ENCODE measurements at places on chromosomes 11 and 22. TPM values are rescaled to one million over a fixed set of nuclear protein-coding genes. Genes with fewer than 3 reads are reported as not detected.

DNA sequence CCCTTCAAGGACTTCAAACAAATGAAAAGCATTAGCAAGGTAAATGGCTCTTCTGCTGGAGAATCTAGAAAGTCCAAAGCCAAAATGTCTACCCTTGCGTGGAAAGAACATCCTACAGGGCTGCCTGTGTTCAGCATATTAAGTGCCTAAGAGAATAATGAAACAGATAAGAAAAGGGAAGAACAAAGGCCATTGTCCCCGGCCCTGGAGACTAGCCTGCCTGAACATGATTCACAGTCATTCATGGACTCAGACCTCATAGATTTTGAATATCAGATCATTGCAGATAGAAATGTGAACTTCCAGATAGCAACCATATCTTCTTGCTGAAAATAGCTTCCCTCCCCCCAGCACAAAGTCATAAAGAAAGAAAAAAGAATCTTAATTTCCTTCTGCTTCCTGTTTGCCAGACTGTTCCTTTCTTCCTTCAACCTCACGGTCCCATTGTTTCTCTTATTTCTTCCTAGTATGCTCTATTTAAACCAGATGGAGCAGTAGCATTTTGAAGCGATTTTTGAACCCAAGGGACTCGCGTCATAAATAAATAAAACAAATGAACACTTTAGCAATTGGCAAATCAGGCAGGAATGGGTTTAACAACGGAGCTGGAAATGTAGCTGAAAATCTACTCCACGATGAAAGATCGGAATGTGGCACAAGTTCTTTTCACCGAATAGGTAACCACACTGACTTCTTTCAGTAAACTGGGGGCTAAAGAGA lies 408.2 kb upstream of the CCDC90B start:
- no peaks in the 10 kb centered on the region for H3K36me3 ChIP-seq
- no peak overlapping the region for H3K4me3 ChIP-seq
- no peak for DNase-seq

GRCh38 chr11:103637831-103638230 lies 398.6 kb upstream of the DDI1 start:
- no peaks in the 10 kb centered on the region for H3K36me3 ChIP-seq
- H3K4me1 ChIP-seq = no peaks in the 10 kb centered on the region
- DNase-seq = no peak

DNA sequence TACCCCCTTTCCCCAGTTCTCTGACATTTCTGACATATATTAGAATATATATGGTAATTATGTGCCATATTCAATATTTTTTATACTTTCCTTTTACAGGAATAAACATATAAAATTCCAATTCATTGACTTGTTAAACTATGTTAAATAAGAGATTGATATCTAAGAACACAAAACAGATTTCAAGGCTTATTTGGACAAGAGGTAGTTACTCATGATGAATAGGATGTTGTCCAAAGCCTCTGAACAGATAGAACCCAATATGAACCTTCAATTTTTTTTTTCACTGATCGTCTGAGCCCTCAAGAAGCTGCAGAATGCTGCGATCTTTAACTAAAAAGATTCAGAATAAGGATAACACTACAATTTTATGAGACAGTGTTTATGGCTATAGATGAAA lies 340.3 kb downstream of the LUZP2 start:
- no peak overlapping the region for H3K4me3 ChIP-seq
- no peak overlapping the region for H3K27ac ChIP-seq

DNA sequence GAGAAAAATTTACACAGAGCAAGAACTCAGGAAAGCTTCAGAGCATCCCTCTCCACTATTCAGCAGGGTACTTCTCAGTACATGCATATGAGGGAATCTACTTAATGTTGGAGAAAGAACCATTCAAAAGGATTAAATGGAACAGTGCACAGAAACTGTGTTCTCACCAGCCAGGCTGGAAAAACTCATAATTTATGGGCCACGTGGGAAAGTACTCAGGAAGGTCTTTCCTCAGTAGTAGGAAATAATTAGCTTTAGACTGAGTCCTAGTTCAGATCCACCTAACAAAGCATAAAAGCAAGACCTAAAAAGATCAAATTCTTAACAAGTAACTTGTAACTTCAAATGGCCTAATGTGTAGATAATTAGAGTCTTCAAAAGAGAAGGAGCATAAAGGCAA lies 134.0 kb downstream of the FAM76B start:
- H3K27ac ChIP-seq = no peak overlapping the region
- H3K27me3 ChIP-seq = no peaks in the 10 kb centered on the region
- peaks cover 11% of the 10 kb centered on the region for H3K4me1 ChIP-seq
- no peak for DNase-seq
- no peaks in the 10 kb centered on the region for H3K36me3 ChIP-seq
- no peak overlapping the region for H3K4me3 ChIP-seq

DNA sequence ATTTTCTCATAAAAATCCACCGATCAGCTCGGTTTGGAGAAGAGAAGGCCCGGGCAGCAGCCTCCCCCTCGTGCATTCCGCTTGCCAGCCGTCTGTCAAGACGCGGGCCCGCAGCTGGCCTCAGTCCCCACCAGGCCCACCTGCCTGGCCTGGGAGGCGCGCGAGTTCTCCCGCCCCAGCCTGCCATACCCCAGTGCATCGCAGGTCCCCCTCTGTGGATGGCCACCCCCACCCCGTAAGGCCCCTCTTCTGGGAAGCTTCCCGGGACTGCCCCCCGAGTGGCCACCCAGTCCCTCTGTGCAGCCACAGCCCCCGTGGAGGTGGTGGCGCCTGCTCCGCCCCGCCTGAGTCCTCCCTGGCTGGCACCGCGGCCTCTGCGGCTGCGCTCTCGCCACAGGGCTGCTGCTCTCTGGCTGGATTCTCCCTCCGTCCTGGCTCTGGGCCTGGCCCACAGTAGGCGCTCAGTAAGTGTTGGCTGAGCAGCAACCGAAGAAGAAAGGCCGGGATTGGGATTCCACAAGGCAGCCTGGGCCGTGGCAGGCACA lies 74.0 kb upstream of the TCF20 start:
- no peak for DNase-seq
- no peaks in the 10 kb centered on the region for H3K4me1 ChIP-seq
- H3K27me3 ChIP-seq = no peaks in the 10 kb centered on the region
- no peaks in the 10 kb centered on the region for H3K36me3 ChIP-seq

DNA sequence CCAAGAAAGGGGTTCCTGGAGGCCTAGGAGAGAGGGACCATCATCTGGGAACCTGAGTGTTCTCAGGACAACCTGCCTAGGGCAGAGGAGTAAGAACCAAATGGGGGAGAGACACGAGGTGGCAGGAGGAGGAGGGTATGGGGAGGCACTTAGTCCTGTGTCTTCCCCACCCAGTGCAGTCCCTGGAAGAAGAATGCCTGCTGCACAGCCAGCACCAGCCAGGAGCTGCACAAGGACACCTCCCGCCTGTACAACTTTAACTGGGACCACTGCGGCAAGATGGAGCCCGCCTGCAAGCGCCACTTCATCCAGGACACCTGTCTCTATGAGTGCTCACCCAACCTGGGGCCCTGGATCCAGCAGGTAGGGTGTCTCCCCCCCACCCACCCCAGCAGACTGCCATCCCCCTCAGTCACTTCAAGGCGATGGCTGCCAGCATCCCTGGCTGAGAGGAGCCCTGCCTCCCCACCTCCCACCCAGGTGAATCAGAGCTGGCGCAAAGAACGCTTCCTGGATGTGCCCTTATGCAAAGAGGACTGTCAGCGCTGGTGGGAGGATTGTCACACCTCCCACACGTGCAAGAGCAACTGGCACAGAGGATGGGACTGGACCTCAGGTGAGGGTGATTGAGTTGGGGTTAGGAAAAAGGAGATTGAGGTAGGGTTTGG lies 3.7 kb upstream of the INPPL1 start:
- H3K27me3 ChIP-seq = no peaks in the 10 kb centered on the region
- peaks cover 35% of the 10 kb centered on the region for H3K4me1 ChIP-seq
- no peak overlapping the region for H3K27ac ChIP-seq

GRCh38 chr22:20401376-20402014 lies 7.5 kb downstream of the ZNF74 start:
- no peak overlapping the region for H3K27ac ChIP-seq
- no peaks in the 10 kb centered on the region for H3K27me3 ChIP-seq

- no peak overlapping the region for H3K4me3 ChIP-seq
- peak; percentile 41 for DNase-seq
- peak overlapping the region; percentile 62 for H3K27ac ChIP-seq
- H3K36me3 ChIP-seq = peaks cover 14% of the 10 kb centered on the region
These were observed 41.8 kb upstream of the DLAT start for GRCh38 chr11:111983187-111983986.

GRCh38 chr11:101914738-101915426 lies at the start of gene CEP126:
TSS of gene CEP126 (plus strand) at chr11:101915010. CDS start at chr11:101915285, 275 bp downstream.
- H3K4me3 ChIP-seq = peak within 1 kb of the TSS; percentile 58
- peaks cover 8% of the 10 kb centered on the region for H3K4me1 ChIP-seq
- H3K27ac ChIP-seq = no peak within 1 kb of the TSS
- H3K27me3 ChIP-seq = no peaks in the 10 kb centered on the region

DNA sequence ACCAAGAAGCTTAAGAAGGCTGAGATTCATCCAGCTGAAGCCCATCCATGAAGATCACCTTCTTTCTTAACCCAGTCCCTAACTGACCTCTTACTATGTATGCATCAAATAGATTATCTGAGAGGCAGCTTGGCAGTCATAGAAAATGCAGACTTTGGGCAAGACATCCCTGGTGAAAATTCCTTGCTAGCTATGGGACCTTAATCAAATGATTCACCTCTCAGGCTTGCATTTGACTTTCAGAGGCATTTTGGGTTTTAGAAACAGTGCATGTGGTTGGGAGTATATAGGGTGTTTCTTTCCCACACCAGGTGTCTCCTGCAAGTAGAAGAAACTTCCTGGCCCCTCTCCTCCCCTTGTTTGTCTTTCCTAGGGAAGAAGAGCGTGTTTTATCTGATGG lies 188.5 kb upstream of the ISX start:
- H3K27ac ChIP-seq = no peak overlapping the region
- no peak for DNase-seq
- no peaks in the 10 kb centered on the region for H3K4me1 ChIP-seq
- no peak overlapping the region for H3K4me3 ChIP-seq

DNA sequence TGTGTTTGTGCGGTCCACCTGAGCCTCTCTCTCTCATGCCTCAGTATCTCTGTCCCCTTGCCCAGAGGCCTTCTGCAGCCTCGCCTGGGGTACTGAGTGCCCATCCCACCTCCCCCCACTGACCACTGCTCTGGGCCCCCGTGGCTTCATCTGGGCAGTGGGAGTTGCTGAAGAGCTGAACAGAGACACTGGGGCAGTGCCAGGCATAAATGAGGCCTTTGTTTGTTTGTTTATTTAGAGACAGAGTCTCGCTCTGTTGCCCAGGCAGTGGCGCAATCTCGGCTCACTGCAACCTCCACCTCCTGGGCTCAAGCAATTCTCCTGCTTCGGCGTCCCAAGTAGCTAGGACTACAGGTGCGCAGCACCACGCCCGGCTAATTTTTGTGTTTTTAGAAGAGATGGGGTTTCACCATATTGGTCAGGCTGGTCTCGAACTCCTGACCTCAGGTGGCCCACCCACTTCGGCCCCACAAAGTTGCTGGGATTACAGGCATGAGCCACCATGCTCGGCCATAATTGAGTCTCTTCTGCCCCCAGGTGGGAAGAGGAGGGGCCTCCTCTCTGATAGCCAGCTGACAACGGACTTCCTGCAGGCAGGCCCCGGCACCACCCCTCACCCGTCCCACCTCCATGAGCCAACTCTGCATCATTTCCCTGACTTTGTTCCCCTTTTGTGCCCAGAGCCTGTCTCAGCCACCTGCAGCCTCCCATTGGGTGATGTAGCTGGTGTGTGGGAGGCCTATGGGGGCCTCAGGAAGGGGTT lies 9.3 kb downstream of the CRYBB3 start:
- peaks cover 4% of the 10 kb centered on the region for H3K27me3 ChIP-seq
- H3K4me1 ChIP-seq = no peaks in the 10 kb centered on the region
- no peaks in the 10 kb centered on the region for H3K36me3 ChIP-seq
- H3K27ac ChIP-seq = no peak overlapping the region
- no peak overlapping the region for H3K4me3 ChIP-seq

DNA sequence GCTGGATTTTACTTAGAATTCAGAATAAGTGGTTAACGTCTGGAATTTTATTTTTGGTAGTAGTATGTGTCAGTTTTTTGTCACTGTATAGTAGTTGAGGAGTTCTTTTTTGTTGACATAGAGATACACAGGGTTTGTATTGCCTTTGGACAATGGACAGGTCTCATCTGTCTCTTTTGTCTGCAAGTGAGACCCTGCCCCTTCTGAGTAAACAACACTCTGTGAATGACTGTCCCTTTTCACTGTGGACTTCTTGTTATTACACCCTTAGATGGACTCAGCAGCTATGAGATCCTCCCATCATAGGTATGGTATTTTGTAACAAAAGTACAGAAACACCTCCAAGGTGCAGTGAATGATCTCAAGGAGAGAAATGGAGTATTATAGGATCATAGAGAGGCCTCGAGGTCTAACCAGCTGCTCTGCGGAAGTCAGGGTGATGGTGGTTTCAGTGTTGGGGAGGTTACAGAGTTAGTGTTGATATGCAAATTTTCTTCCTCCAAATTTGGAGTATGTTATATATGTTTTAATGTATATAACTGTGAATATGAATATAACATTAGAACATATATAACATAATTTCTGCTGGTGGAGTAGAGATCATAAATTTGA lies 7.8 kb downstream of the PPP6R3 start:
- no peak for DNase-seq
- H3K36me3 ChIP-seq = peaks cover 58% of the 10 kb centered on the region
- peaks cover 35% of the 10 kb centered on the region for H3K4me1 ChIP-seq

Gene DKK3
- total RNA-seq = 0.38 TPM

Gene CD248
- 0.20 TPM for total RNA-seq

Gene FXYD2
- total RNA-seq = not detected

Gene OR51B5
- total RNA-seq = 120 TPM

Gene GVQW3
- total RNA-seq = 1.9 TPM

Gene TNNI2
- not detected for total RNA-seq

Gene SLC22A6
- not detected for total RNA-seq

Gene OR10G6
- not detected for total RNA-seq

Gene CCDC85B
- total RNA-seq = 74.8 TPM

Gene TOMM22
- total RNA-seq = 108 TPM

Gene DEUP1
- 8.6 TPM for total RNA-seq

Gene ARHGAP32
- 0.18 TPM for total RNA-seq

Gene PHETA2
- 0.22 TPM for total RNA-seq

Gene HPX
- 1.4 TPM for total RNA-seq

Gene MMP10
- not detected for total RNA-seq

All from K562 (cell line).